T follicular helper cell (primary cell): ENCODE measurements at places on chromosomes 1 and 21.

GRCh38 chr21:34537838-34538237 lies 25.8 kb upstream of the KCNE1 start:
- DNase-seq: no peak

DNA sequence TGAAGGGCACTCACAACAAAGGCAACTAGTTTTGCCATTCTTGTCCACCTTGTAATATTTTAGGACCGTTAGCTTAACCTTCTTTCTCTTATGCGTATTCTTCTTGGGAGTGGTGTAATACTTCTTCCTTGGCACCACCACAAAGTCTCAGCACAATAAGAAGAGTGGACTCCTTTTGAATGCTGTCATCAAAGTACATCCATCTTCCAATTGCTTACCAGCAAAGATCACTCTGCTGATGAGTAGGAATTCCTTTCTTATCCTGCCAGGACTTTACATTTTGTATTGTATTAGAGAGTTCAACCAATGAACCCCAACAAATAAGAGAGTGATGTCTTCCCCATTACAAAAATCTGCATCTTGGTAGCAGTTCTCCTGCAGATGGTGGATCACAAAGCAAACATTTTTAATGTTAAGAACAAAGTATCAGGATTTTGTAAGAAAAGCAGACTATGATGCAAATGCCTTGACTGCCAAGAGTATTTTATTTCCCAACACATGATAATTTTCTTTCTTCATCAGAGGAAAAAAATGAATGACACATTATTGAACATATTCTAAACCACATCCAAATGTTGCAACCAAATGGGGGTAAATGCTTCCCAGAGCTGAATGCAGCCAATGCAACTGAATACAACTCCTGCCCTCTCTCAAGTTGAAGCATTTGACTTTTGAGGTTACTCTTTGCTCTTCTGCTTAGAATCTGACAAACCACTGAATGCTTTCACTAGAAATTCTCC lies 5.1 kb upstream of the ARNT start:
- DNase-seq: no peak

DNA sequence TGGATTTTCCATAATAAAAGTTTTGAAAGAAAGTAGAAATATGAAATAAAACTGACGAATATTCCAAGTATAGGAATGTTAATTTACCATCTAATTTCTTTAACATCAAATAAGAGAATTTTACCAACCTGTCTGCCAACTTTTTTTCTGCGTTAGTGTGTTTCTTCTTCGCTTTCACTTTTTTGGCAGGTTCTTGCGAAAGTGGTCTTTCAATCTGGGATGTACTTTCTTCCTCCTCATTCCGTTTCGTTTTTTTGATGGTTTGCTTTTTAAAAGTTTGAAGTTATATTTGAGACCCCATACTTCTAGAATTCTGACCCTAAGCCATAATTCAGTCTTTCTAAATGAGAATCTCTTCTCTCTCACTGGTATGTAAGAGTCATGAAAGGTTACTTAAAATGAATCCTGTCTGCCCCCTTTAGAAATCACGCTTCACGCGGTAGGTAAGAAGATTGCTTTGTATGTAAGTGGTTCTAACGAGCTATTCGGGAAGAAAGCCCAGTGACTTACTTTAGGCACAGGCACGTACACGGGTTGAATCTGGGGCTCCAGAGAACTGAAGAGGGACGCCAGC lies 580 bp downstream of the RBM34 start:
- DNase-seq: peak; percentile 18

DNA sequence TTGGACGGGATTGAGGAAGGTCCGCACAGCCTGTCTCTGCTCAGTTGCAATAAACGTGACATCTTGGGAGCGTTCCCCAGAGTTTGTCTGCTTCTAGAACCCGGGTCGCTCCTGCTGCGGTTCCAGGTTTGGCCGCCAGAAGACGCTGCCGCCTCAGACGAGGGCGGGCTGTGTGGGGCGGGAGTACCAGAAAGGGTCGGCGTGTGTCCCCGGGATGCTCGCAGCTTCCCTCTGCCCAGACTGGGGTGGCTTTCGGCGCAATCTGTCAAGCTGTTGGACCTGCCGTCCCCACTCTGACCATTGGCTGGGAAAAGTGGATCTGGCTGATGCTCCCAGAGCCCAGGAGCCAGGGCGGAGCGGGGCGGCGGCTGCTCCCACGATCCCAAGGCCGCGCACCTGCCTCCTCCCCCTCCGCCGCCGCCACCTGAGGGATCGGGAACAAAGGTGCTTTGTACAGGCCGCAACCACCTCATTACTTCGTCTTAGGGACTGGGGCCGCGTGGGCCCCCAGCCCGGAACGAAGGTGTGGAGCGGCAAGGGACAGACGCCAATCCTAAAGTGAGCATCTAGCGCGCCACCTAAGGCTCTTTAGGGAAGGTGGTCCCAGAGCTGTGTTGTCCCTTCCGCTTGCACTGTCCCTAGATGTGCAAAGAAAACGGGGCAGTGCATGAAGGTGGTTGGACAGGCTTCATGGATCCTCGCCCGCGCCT lies 683 bp upstream of the EFNA4 start:
- peak; percentile 55 for DNase-seq

- DNase-seq: peak; percentile 65
These were observed 13.3 kb downstream of the POLR3GL start for GRCh38 chr1:145977486-145978470.

GRCh38 chr1:6052543-6053205 lies 7.0 kb downstream of the KCNAB2 start:
- DNase-seq: peak; percentile 42

GRCh38 chr1:229124116-229124515 lies 146.8 kb upstream of the RAB4A start:
- DNase-seq: no peak

DNA sequence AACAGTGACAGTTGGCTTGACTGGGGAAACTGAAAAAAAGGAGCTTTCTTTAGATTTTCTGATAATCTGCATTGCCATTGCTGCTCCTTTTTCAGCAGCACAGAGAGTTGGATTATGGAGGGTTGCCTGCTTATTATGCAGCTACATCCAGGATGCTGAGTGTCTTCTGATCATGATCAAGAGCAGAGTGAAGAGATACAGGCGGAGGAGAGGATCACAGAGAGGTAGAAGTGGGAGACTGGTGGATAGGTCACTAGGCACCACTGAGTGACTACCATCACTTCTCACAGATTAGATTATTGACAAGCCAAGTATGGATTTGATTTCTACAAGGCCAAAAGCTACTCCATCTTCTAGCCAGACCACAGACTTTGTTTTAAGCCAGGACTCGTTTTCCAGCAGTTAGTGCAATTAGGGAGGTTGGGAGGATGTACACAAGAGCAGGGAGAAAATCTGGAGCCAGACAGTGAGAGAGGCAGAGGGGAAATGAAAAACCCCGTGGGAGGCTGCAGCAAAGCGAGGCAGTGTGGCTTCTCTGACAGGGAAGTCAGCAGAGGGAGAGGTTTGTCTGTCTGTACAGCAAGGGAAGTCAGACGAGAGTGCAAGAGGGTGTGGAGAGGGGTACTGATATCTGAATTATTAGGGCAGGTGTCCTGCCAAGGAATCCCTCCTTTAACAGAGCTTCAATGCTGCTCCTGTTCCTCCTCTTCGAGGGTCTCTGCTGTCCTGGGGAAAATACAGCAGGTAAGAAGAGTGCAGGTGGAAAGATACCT lies at the start of gene CD1E:
CD1E (plus strand) TSS at position 592 of the 773 bp plus-strand sequence; CDS start at position 687, 95 bp downstream.
- DNase-seq: no peak

- DNase-seq: no peak
These were observed 44.2 kb upstream of the NEGR1 start for GRCh38 chr1:72326494-72326893.

DNA sequence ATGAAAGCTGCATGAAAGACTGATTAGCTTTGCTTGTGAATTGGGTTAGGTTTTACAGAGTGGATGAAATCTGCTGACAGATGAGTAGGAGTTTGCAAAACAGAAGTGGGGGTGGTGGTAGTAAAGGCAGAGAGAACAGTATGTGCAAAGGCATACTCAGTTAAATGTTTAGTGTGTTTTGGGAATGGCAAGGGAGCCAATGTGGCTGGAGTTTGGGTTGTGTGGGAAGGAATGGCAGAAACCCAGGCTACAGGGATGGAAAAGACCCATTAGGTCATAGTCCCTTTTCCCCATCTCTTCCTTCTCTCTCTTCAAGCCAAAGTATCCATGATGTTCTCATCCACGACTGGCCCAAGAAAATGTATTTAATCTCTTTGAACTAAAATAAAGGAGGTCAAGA lies 362.2 kb upstream of the LYPLAL1 start:
- DNase-seq: no peak

DNA sequence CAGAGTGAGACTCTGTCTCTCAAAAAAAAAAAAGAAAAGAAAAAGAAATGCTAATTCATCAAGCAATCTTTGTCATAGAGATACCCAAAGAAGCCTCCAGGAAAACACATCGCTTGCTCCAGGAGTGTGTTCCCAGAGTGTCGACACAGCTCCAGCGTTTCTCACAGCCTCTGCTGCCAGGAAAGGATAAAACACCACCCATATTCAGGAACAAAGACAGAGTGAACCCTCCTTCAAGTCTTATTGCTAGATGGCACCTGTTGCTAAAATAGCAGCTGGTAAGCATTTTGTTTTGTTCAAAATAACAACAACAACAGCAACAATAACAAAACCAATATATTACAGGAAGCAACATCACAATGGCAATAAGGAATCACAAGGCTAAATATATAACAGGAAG lies 3.1 kb downstream of the ILDR2 start:
- DNase-seq: no peak

DNA sequence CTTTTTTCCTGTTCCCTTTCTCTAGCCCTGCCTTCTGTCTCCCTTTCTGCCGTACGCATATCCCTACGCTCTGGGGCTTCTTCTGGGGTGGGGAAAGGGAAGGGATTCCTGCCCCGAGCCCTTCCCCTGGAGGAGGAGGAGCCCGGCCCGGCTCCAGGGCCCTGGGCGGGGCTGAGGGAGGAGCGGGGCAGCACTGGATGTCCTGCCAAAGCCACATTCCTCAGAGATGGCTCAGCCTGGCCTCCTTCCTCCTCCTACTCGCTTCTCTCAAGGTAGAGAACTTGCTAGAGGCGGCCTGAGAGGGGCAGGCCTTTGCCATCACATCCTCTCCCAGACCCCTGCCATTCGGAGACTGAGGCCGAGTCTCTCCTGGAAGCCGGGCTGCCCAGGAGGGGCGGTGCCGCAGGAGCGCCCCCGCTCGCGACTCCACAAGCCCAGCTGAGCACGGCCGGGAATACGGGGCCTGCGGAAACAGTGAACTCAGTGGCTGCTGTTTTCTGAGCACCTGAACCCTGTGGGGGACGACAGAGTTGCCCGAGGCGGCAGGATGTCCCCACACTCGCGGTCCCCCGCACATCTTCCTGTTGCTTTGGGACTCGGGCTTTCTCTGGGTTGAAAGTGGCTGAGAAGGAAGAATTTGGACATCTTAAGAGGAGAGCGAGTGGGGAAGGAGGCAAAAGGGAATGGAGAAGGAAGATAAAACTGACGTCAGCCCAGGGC lies 12.2 kb downstream of the ADAMTSL4 start:
- no peak for DNase-seq

DNA sequence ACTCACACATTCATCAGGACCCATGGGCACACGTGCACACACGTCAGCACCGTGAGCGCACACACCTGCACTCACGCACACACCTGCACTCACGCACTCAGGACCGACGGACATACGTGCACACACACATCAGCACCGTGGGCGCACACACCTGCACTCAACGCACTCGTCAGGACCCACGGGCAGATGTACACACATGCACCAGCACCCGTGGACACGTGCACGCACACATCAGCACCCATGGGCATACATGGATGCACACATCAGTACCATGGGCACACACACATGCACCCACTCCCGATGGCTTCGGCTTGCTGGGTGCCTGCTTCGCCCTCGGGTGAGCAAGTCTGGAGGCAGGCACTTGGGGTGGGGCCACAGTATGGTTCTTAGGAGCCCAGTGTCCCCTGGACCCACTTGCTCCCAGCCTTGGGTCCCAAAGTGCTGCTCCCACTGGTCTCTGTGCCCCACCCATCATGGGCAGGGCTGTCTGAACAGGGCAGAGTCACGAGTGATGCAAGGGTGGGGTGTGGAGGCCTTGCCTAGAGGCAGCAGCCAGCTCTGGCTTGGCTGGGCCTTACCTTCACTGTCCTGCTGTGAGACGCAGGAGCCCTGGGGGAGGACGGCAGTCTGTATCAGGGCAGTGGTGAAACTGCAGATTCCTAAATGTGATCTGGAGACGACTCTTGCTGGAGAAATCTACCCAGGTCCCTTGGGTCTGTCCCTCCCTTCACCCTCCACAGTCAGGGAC lies 49.8 kb downstream of the SKI start:
- no peak for DNase-seq

GRCh38 chr1:64330839-64331238 lies 127.4 kb downstream of the UBE2U start:
- no peak for DNase-seq

- DNase-seq: no peak
These were observed 88.5 kb downstream of the GPR88 start for GRCh38 chr1:100626397-100626796.

DNA sequence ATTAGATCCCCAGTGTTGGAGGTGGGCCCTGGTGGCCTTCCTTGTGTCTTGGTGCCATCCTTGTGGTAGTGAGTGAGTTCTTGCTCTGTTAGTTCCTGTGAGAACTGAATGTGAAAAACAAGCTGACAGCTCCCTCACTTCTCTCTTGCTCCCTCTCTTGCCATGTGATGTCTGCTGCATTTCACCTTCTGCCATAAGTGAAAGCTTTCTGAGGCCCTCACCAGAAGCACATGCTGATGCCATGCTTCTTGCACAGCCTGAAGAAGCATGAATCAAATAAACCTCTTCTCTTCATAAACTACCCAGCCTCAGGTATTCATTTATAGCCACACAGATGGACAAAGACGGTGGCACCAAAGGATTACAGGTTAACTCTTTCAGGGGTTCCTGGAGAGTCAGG lies 166.1 kb upstream of the ETV3 start:
- DNase-seq: no peak

GRCh38 chr1:5189384-5189783 lies 535.0 kb downstream of the AJAP1 start:
- no peak for DNase-seq

- no peak for DNase-seq
These were observed 369.1 kb downstream of the SIPA1L2 start for GRCh38 chr1:232260861-232261260.

DNA sequence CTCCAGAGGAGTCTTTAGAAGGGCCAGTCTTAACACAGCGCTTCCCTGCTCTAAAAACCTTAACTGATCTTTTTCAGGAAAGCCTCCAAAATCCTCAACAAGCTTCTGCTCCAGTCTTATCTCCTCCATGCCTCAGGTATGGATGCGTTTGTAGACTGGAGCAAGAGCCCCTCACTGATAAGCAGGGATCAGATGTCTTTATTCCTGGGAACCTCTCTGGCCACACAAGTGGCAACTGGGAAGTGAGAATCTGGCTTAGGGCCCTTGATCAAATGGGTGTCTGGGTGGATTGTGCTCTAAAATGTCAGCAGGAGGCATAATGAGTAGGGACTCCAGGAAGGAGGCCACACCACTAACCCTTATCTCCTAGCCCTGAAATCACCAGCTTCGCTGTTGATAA lies 1.4 kb downstream of the ZBTB8A start:
- DNase-seq: no peak

- peak; percentile 36 for DNase-seq
These were observed 85.4 kb upstream of the CD53 start for GRCh38 chr1:110787328-110788071.

DNA sequence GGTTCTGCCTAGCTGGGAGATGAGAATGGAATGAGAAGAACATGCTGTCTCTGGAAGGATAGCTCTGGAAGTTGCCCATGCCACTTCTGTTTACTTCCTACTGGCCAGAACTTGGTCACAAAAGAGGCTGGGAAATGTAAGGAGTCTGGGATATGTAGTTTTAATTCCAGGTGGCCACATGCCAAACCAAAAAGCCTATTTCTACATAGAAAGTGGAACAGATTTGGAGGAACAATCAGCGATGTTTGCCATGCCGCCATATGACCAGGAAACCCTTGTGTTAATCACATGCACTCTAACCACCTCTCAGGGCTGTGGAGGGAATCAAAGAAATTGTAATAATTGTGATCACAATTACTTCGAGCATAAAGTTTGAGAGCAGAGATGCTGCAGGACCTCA lies 10.0 kb upstream of the OLIG2 start:
- no peak for DNase-seq
